ENCODE measurements at places on chromosomes 4 and X.

DNA sequence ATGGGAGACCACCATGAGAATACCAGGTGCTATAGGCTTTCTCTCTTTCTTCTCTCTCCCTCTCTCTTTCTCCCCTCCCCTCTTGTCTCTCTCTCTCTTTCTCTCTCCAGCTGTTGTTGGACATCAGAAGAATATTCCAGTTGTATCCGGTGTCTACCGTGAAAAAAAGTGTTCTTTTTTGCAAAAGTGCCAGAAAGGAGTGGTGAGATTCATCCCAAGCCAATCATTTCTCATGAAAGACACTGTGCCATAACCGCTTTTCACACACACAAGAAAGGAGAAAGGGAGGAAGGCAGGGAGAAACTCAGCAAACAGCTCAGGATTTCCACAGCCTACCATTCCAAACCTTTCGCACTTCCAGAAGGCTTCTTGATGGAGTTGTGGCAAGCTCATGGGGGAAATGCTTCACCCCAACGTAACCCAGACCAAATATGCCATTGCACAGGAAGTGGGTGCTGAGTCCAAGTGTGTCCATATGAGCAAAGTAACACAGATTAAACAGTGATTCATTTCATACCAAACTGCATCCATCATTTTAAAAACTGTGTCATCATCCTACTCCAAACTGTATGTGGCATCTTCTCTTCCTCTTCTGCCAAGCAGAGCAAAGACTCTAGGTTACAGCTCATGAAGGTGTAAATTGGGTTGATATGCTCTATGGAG, 224.0 kb downstream of the APBB2 start:
- no peak for DNase-seq

GRCh38 chr4:177558995-177559394, 116.8 kb upstream of the AGA start:
- DNase-seq, result no peak

DNA sequence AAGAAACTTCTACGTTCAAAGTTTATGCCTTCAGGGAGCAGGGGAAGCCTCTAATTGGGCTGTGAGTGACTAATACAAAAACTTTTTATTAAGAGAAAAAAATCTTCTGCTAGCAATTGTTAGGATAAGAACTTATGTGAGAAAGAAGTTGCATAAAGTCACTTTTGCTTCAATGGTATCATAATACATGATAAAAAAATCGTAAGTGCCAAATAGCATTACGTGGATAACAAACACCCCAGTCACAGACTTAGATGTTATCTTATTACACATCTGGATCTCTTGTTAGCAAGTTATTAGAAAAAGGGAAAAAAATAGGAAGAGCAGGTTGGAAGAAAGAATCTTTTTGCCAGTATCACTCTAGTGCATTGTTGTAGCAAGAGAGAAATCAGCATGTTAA, 4.2 kb upstream of the NDST4 start:
- DNase-seq, result no peak

GRCh38 chr4:15754323-15754722, 23.8 kb upstream of the CD38 start:
- DNase-seq, result no peak

- DNase-seq, result no peak
These were observed at the start of gene NAP1L2 for GRCh38 chrX:73214426-73215094. NAP1L2 (minus strand) TSS chrX:73214851; CDS start chrX:73214492, 359 bp downstream.

DNA sequence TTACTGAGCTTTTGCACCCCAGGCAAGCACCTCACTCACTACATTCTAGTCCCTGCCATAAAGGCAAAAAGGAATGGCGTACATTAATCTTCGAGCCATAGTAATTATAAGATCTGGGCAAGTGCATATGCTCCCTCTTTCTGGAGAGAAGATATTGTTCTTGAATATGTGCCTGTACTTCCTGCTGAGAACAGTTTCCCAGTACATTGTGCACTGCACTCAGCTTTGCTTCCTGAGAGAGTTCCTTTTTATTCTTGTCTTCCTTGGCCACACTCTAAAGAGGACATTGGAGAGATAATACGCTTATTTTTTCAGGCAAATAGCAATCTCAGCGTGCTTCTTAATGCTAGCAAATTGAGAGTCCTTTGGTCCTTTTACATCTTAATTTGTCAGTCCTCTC, 909.0 kb upstream of the PCDH10 start:
- no peak for DNase-seq

- DNase-seq, result no peak
These were observed 26.8 kb downstream of the SH3KBP1 start for GRCh38 chrX:19860571-19860970.

DNA sequence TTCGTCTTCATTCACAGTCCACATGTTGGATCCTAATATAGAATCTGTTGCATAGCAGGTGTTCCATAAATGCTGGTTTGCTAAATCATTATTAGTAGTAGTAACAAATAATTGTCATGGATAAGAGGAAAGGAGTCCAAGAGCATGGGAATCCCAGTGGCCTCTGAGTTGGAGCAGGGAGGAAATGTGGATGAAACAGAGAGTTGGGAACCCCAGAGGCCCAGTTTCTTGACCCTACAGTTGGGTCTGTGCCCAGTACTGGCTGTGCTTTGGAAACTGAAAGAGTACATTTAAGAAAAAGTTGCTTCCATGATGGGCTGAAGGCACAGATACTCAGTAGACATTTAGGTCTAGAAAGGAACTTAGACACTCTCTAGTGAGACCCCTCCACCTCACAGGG, 149.4 kb upstream of the PSAPL1 start:
- no peak for DNase-seq

DNA sequence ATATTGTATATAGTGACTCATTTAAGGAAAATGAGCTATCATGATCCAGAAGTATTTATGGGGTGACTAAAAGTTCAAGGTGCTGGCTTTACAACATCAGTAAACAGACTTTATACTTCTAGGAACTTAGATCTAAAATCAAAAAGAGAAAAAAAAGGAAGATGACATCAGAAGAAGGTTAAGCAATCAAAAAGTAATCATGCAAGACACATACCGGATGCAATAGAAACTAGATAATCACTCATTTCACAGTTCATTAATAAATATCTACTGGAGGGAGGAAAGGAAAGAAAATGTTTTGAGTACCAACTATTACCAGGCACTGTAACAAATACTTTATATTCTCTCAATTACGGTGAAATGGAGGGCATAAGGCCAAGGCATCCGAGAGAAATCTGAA, 276.4 kb downstream of the SPRY1 start:
- DNase-seq, result no peak

DNA sequence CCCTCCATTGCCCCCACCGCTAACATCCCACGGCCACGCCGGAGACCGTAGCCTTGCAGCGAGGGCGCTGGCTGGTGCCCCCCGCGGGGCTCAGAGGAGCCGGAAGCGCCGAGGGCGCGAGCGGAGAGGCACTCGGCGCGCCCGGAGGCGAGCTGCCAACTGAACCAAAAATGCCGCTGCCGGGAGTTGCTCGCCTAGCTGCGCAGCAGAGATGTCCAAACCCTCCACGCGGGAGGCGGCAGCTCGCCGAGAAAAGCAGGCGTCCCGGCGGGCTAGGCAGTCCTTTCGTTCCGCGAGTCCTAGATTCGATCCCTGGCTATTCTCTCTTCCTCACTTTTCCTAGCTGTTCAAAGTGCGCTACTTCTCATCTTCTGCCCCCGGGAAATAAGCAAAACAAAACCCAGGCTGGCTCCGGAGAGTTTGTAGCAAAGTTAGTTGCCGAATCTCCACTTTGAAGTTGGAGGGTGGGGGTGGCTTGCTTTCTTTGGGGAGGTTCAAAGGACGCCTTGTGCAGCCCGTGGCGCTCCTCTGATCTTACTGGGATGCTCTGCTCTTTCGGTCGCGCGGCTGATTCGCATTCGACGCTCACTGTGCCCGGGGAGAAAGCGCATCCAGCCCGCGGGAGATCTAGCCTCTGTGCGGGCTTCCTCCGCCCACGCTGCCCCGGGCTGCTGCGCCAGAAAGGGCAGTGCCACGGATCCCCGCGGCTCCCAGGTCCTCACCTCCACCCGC, 723 bp downstream of the NKX6-1 start:
- DNase-seq, result no peak

- DNase-seq, result no peak
These were observed 279.3 kb upstream of the BMP3 start for GRCh38 chr4:80751200-80751599.

DNA sequence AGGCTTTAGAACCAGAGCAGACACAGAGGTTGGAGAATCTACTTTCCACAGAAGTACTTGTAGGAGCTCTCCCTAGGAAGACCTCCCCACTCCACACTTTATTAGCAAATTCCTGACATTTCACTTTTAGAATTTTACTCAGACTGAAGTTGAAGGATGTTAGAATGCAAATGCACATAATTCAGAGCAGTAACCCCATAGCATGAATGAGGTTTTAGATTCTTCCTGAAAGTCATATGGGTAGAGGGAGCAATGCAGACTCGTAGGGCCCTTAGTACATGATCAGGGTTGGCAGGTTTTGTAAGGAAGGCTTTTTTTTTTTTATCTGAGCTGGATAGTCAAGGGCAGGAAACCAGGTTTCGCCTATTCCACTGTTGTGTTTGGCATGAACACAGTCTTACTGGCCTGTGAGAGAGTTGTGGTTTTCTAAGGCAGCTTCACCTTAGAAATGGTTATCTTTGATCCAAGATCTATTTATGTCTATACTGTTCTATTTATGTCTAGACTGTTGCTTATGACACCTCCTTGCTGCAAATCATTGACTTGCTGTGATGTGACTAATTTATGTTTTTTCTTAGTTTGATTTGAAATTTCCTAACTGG, 48.9 kb downstream of the SPATA18 start:
- no peak for DNase-seq

DNA sequence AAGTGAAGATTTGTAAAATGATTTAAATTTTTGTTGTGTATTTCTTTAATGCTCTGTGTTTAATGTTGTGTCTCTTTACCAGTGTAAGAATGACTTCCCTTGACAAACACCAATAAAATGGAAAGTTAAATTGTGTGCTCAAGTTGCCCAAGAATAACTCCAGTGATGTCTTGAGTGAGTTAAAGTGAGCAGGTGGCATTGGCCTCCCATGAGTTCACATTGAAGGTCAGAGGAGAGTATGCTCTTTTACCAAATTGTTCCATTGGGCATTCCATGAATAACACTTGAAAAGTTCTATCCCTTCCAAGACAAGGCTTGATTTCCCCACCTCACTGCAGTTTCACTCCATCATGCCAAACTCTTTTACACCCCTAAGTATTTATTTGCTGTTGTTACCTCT, 4.5 kb downstream of the ANXA5 start:
- no peak for DNase-seq

GRCh38 chr4:136731025-136731424, 801.3 kb downstream of the PCDH18 start:
- no peak for DNase-seq

DNA sequence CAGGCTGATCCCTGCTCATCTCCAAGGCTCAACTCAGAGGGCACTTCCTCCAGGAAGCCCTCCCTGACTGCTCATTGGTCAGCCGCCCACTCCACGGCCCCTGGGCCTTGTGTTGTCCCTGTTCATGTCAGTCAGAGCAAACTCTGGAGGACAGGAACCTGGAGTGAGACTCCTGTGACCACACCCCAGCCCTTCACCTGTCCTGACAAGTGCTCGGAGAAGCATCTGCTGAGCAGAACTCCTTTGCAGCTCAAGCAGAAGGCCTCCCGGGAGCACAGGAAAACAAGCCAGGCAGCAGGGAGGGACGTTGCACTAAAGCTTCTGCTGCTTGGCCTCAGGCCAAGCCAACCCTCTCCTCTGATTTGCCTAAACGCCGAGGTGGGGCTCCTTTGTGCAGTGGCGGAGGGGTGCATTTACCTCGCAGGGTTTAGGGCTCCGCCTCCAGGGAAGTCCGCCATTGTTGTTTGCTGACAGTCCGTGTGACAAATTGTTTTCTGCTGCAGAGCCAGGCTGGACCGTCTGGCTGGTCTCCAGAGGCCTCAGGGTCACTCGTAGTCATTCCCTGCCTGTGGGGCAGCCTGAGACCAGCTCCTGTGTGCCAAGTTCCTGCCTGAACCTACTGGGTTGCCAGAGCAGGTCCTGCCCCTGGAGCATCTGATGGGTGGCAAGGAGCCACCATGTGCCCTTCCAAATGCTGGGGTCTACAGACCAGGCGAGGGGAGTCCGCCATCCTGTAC, 61.8 kb downstream of the C4orf50 start:
- DNase-seq, result no peak

DNA sequence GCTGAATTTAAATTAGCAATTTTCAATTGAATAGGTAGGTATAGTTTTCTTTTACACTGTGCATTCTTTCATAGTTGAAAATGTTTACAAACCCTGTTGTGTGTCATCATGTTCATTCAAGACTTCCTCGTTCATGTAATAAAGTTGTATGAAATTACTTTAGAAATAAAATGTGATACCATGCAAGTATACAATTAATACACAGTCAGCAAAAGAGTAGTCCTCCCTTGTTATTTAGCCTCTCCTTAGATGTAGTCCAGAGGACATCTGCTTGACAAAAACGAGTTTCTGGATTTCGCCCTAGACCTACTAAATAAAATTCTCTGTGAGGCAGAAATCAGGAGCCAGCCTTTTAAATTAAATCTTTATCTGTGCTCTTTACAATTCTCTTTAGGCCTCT, 231.6 kb downstream of the CXXC4 start:
- DNase-seq, result no peak

DNA sequence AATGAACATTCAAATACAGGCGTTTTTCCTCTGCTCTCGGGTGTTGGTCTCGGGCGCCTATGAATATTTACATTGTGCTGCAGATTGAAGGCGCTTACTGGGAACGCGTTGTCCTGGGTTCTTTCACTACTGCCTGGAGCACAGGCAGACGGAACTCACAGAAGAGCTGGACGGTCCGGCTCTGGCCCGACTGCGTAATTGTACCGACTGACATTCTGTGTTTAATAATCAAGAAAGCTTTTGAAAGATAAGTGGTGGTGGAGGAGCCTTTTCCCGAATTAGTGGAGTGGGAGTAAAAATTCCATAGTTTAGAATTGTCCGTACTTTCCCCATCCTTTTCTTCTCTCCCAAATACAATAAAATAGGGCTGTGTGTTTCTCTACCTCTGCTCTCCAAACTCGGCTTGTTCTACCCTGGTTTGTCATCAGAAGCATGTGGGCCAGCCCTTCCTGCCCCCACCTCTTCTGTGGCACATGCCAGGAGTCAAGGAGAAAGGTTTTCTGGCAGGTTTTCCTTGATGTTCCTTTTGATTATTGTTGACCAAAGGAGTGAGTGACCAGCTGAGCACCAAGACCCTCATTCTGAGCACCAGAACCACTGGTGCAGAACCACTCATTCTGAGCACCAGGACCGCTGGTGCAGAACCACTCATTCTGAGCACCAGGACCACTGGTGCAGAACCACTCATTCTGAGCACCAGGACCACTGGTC, 2.3 kb downstream of the FHDC1 start:
- no peak for DNase-seq

DNA sequence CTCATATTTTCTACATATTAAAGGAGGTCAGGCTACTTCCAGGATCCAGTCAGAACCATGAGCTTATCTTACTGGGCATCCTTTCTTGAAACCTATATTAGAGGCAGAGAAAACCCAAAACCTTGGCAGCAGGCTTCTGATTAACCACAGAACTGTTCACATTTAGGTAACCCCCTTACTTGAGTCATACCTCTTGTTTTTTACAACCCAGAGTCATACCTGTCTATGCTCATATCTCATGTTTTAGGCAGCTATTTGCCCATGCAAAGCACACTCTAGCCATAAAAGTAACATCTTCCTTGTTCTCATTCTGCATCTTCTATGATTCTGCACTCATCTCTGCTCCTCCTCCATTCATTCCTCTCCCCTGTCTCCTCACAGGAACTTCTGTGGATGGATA, 138.0 kb upstream of the SMIM31 start:
- DNase-seq, result no peak

- no peak for DNase-seq
These were observed 58.7 kb upstream of the KDR start for GRCh38 chr4:55183926-55184599.

- no peak for DNase-seq
These were observed 114.0 kb upstream of the INPP4B start for GRCh38 chr4:142960126-142960525.

Measured in natural killer cell treated with Interleukin-12 subunit alpha and Interleukin-12 subunit beta and Interleukin-15 and Interleukin-18, amount 100 ng/mL, for 72 hours (primary cell).